ENCODE measurements at places on chromosomes 16 and 17. TPM values are rescaled to one million over a fixed set of nuclear protein-coding genes. Genes with fewer than 3 reads are reported as not detected.

MT1F gene
- 0.14 TPM for total RNA-seq

CSF3 gene
- total RNA-seq = not detected

KRT20 gene
- not detected for total RNA-seq

GFER gene
- 13.4 TPM for total RNA-seq

GCGR gene
- total RNA-seq = not detected

PITPNM3 gene
- 0.18 TPM for total RNA-seq

All from H4 (cell line).